SIG-M5 (cell line): ENCODE measurements at places on chromosomes 16 and 17.

GRCh38 chr16:49567950-49568349, 194.3 kb downstream of the C16orf78 start:
- DNase-seq = no peak

GRCh38 chr17:45256114-45256966, 5.6 kb downstream of the SPATA32 start:
- no peak for DNase-seq

- DNase-seq = no peak
Measured at GRCh38 chr16:64627288-64627687, 494.6 kb downstream of the CDH11 start.

DNA sequence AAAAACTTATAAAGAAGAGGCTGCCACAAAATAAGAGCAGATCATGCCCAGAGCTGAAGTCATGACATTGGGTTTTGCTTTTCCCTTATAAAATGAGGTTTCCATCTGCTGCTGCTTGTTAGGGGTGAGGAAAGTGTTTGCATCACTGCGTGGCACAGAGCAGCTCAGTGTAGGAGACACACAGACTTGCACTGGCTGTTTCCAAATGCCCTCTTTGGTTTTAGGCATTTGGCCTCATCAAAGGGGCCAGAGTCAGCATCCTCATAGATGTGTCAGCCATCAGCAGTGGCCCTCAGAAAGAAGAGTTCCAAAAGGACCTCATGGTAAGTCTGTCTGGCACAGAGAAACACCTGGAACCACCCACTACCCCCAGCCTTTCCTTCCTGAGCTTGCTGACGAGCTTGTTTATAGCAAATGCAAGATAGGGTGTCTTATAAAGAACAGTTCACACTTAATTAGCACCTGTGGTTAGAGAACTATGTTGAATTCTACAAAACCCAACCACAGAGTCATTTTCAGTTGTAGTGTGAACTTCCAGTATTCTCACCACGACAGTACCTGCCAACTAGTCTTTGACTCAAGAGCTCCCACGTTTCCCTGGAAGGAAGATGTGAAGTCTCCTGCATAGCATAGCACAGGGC, 17.0 kb downstream of the VWA3A start:
- no peak for DNase-seq

DNA sequence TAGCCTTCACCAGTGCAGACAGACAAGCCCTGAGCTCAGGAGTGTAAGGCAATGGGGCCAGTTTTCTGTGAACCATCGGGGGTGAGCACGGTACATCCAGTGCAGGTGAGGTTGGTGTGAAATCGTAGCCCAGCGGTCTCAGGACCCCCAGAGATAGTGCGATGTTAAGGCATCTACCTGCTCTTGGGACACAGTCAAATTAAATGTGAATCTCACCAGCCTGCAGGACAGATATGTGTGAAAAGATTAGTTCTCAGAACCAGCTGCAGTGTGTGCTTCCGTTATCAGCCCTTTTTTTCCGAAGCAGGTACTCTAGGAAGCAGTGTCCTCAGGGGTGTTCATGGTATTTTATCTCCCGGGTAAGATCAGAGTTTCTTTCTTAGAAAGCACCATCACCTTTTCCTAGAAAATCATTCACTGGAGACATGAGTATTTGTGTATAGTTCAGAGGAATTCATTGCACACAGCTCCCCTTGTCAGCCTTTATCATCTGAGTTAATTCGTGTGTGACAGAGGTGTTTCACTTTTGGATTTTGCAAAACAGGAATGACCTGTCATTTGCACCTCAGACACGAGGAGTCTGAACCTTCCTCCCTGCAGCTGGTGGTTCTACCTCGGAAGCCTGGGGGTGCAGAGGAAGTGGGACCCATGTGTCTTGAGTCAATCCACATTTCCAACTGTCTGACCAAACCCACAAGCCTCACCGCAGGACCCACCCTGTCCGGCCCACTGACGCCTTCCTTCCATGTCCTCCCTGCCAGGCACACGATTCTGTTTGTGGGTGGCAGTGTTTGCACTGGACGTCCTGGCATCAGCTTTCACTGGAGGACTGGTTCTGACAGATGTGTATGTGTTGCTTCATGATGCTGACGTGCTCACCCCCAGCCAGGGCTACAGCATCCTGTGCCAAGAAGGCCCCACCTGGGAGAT, 107.8 kb downstream of the CLEC16A start:
- no peak for DNase-seq

DNA sequence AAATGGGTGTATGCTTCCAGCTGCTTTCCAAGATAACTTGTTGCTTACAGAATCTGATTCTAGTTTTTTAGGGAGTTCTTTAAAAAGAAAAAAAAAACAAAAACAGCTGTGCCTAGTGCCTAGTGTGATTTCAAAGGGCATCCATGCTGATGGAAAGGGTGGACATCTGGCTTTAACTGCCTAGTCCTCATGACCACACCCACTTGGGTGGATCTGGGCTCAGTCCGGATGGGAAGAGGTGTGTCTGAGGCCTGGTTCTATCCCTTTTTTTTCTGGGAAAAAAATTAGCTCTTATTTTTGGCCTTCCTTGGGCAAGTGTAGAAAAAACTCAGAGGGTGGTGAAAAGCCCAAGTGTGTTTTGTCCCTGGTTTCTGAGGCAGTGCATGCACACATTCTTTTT, 132.3 kb upstream of the CDH11 start:
- no peak for DNase-seq

DNA sequence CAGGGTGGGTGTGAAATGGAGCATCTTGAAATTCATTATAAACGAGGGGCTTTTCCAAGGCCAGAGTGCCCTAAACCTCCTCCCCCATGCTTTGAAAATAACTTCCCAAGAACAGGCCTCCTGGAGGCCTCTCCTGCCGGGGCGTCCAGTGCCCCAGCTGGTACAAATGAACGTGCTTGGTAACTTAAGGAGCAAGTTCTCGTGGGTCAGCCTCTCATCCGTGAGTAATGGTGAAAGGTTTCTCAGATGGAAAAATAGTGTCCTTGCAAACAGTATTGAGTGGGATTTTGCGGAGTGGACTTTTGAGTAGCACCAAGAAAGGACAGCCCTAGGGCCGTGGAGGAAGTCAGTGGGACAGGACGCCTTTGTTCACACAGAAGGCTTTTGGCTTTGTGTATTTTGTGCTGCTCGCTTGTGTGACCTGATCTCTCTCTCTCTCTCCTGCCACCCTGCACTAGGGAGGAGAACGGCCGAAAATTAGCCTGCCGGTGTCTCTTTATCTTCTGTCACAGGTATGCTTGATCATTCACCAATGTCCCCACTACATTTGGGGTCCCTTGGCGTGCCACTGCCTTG, 34.6 kb downstream of the CLEC16A start:
- DNase-seq = no peak

GRCh38 chr17:17351901-17352781, 49.0 kb downstream of the NT5M start:
- DNase-seq = no peak

DNA sequence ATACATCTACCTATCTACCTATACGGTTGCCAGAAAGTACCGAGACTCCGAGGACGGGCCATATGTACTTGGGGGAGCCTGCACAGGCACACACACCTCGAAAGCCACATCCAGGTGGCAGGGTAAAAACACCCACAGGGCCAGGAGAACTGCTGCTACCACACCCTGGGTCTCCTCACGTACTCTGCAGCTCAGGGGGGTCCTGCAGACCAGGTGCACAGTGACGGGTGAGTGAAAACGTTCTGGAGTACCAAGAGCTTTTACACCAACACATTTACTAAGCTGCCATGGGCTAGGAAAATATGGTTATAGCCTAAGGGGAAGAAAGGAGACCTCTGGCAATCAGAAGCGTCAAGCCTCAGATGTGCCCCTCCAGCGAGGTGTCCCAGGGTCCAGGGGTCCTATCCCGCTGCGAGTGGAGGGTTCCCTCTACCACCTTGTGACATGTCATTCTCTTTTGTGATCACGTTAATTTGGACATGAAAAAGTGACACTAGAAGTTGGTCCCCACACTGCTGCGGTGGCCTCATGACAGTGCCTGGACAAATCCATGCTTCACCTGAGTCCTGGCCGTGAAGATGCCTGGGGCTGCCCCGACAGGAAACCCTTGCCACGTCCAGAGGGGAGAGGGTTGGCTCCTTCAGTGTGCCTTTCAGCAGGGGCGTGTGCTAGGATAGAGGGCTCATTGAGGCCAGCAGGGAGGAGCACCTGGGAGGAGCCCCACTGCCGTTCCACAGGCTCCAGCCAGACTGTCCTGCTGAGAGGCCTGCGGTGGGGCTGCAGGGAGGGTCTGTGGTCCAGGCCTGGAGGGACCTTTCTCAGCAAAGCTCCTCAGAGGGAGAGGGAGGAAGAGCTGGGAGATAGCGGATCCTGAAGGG, 1.8 kb downstream of the CANT1 start:
- DNase-seq = no peak

DNA sequence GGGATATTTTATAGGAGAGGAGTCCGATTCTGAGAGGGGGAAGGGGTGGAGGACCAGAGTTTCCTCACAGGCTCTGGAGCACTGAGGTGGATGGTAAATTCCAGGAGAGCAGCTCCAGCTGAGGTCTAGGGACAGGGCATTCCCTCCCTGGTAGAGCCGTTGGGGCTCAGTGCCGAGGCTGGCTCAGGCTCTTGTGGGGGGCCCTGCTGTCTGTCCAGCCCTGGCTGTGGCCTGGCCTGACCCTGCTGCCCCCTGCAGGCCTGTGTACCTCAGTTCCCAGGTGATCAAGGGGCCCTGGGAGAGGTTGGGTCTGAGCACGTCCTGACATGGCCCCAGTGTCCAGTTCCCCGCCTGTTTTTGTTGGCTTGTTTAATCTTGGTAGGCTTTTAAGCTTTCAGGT, 16.8 kb downstream of the ZNF750 start:
- DNase-seq = no peak

GRCh38 chr16:75687361-75687760, 10.6 kb upstream of the CPHXL2 start:
- DNase-seq = no peak

- no peak for DNase-seq
Measured at GRCh38 chr17:82948081-82948511, 108.3 kb upstream of the ZNF750 start.

DNA sequence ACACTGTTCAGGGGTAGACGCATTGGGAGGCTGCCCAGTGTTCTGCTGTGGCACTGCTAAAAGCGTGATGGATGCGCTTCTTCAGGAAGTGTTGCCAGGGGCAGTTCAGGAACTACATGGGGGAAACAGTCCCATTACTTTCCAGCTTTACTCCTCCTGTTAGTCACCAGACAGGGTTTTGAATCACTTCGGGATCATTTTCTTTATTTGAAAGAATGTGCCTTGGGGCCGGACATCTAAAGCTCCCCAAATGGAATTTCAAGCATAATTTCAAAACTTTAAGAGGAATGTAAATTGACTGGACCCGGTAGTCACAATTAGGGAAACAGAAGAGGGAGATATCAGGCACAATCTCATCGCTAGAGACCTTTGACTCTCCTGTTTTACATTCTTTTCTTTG, 1.3 kb upstream of the KRTAP2-1 start:
- DNase-seq = no peak

DNA sequence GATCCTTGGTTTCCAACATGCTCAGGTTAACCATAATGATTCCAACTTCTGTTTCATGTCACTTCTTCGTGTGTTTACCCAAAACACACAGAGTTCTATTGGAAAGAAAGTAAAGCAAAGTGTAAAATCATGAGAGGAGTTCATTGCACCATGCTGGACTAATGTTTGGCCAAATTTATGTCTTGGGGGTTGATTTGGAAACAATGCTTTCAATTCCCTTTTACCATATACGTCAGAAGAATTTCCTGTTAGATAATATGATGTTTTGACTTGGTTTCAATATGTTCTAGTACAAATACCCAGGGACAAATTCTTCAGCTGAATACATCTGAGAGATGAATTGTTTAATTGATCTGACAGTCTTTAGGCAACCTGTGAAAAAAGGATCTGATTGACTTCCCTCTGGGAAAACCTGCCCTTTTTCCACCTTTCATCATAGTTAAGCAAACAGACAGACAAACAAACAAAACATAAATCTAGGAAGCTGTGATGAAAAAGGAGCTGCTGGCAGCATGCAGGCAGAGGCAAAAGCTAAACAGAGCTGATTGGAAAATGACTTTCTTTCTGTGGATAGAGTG, 26.0 kb upstream of the MPHOSPH6 start:
- DNase-seq = no peak

DNA sequence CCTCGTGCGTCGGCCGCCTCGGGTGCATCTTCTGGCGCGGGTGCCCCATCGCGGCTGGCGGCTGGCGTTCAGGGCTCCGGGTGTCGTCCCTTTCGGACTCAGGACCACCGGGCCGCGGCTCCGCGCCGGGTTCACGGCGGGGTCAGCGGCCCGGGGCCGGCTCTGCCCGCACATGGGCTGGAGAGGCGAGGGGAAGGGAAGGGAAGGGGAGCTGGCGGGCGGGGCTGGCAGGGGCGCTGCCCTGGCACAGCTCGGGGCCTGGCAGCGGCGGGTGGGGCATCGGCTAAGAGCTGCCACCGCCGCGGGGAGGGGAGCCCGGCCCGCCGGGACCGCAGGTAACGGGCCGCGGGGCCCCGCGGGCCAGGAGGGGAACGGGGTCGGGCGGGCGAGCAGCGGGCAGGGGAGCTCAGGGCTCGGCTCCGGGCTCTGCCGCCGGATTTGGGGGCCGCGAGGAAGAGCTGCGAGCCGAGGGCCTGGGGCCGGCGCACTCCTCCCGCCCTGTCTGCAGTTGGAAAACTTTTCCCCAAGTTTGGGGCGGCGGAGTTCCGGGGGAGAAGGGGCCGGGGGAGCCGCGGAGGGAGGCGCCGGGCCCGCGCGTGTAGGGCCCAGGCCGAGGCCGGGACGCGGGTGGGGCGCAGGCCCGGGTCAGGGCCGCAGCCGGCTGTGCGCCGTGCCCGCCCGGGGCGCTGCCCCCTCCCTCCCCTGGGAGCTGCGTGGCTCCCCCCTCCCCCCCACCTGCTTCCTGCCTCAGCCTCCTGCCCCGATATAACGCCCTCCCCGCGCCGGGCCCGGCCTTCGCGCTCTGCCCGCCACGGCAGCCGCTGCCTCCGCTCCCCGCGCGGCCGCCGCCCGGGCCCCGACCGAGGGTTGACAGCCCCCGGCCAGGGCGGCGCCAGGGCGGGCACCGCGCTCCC, 646 bp downstream of the HIC1 start:
- DNase-seq = no peak

DNA sequence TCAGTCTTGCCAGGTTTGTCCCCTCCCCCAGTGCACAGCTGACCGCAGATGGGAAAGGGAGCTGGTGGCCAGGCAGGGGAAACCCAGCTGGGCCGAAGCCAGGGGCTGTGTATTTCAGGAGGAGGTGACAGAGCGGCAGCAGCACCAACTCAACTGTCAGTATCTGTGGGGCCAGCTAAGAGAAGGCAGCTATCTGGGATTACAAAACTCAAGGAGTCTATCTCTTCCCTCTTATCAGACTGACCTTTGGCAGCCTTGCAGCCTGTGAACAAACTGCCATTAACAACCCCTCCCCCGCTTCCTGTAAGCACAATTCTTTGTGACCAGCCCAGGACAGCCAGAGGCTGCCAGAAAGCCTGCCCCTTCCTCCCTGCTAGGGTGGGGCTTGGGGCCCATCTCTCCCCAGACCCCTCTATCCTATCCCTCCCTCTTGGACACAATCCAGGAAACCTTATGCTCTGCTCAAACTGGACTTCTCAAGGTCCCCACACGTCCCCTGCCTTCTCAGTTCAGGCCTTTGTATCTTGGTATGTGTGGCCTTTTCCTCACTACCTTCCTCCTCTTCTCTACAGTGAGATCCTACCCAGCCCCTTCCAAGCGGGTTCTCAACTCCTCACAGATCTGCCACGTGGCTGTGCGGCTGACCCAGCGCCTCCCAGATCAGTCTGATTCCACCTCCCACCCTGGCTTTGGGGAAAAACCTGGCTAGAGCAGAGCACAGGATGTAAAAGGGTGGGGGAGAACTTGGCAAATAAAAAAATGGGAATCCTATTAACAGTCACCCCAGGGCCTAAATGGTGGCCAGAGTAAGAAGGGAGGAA, 10.5 kb downstream of the ST3GAL2 start:
- peak; percentile 3 for DNase-seq

GRCh38 chr16:75532142-75532765, 3.7 kb downstream of the CHST5 start:
- no peak for DNase-seq
